ENCODE measurements at places on chromosomes 5 and 9.

GRCh38 chr5:83256091-83256780, 178.9 kb downstream of the XRCC4 start:
- no peak for DNase-seq

- DNase-seq: no peak
These were observed 4.0 kb downstream of the MFAP3 start for GRCh38 chr5:154042766-154043165.

- DNase-seq: no peak
These were observed 21.7 kb downstream of the SLF1 start for GRCh38 chr5:94640176-94640575.

GRCh38 chr9:136697821-136698526, 10.7 kb upstream of the AGPAT2 start:
- no peak for DNase-seq

DNA sequence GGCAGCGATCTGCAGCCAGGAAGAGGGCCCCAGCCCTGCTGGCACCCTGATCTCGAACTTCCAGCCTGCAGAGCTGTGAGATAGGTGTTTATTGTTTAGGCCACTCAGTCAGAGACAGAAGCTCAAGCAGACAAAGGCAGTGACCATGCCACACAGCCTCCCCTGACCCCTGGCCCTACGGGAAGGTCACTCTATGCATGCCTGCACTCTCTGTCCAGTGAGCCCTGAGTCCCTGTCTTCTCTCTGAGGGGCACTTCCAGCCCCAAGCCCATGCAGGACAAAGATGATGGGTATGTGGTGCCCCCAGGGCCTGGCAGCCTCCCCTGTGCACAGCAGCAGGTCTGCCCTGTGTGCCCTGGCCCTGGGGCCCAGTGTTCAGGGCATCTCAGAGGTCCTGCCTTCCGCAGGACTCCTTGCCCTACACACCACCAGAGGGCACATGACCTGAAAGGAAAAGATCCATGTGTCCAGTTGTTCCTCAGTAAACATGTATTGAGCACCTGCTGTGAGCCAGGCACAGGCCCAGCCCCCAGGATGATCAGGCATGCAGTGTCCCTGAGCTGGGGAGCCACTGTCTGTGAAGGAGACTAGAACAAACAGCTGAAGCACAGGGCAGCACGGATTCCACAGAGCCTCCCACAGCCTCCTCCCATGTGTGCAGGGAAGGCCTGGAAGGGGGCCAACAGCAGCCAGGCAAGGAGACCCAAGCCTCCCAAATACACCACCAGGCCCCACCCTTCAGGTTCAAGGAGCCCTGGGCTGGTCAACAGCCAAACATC, 109.3 kb downstream of the ATPSCKMT start:
- no peak for DNase-seq

GRCh38 chr9:14218253-14218652, 95.7 kb downstream of the NFIB start:
- DNase-seq: no peak

- DNase-seq: peak; percentile 33
These were observed at the start of gene CDO1 for GRCh38 chr5:115816226-115817081. CDO1 (minus strand) TSS chr5:115816659; CDS start chr5:115816397, 262 bp downstream.

- no peak for DNase-seq
These were observed 145.4 kb downstream of the MTX3 start for GRCh38 chr5:79845448-79846197.

DNA sequence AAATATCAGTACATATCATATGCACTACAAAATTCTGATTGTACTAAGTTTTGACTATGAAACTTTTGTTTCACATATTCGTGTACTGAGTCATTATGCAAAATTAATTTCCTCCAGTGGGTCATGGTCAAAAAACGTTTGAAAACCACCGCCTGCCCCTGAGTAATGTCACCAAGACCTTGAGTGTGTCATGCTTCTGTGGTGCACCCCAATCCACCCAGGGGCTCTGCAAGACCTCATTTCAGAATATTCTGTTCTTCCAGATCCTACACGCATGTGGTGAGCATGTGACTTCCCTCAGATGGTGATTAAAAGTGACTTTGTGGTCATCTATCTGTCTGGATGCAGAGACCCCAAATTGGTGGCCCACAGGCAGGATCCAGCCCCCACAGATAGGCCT, 31.0 kb downstream of the ABLIM3 start:
- DNase-seq: no peak

DNA sequence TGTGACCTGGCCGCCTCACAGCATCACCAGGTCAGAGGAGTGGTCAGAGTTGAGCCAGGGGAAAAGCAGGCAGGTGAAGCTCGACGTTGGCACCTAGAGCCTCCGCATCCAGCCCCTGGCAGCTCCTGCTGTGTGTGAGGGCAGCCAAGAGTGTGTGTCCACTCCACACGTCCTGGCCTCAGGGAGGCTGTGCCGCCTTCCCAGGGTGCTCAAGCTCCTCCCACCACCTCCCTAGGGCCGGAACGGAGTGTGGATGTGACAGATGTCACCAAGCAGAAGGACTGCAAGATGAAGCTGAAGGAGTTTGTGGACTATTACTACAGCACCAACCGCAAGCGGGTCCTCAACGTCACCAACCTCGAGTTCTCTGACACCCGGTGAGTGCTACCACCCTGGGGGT, 72.5 kb downstream of the PHF2 start:
- DNase-seq: no peak

DNA sequence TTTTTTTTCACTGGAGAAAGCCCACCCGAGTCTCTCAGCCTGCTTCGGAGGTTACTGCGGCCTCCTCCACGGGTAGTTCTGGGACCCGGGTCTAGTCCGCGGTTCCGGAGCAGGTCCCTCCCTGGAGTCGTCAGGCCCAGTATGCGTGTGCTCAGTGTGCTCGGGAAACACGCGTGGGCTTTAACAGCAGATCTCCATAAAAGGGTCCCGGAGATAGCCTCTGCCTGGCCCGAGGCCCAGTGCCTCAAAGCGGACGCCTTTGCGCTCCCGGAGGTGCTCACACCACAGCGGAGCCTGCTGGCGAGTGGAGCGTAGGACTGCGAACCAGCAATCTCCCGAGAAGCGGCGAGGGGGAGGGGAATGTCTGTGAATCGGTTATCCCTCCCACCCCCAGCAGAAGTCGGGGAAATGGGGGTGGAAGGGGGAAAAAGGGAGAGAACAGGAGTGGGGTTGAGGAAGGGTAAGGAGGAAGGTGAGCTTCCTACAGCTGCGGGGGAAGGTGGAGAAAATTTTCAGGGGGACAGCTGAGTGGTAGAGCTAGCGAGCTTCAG, 28.7 kb downstream of the CDKN2A start:
- DNase-seq: peak; percentile 84

DNA sequence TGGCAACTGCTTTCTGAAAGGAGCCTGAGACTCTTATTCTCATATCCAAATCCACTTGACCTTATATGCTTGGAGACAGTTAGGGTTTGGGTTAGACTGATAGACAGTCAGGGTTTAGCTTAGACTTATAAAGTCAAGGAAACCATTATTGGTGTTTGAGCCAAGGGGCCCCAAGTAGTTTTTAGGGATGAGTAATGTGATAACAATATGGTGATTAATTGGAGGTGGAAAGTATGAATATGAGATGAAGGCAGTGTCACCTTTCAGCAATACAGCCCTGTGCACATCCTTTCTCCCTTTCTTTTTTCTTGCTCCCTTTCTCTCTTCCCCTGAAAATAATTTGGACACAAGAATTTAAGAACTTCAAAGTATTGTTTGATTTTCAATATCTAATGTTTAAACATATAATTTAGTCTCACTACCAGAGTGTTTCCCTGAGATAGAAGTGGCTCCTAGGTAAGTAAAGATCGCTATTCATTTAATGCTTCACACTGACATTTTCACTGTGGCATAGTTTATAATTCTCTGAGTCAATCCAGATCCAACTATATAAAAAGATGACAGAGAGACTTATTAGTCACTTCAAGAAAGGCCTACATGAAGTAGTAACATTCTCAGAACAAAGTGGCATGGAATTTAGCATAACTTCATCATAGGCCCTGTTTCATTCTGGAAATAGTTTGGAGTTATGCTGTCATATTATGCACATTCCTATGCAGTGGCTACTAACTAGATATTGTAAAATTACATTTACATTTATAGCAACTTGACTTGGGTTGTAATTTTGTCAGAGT, 200.8 kb downstream of the CHSY3 start:
- DNase-seq: no peak

GRCh38 chr5:96280946-96281393, 152.1 kb downstream of the PCSK1 start:
- DNase-seq: no peak

DNA sequence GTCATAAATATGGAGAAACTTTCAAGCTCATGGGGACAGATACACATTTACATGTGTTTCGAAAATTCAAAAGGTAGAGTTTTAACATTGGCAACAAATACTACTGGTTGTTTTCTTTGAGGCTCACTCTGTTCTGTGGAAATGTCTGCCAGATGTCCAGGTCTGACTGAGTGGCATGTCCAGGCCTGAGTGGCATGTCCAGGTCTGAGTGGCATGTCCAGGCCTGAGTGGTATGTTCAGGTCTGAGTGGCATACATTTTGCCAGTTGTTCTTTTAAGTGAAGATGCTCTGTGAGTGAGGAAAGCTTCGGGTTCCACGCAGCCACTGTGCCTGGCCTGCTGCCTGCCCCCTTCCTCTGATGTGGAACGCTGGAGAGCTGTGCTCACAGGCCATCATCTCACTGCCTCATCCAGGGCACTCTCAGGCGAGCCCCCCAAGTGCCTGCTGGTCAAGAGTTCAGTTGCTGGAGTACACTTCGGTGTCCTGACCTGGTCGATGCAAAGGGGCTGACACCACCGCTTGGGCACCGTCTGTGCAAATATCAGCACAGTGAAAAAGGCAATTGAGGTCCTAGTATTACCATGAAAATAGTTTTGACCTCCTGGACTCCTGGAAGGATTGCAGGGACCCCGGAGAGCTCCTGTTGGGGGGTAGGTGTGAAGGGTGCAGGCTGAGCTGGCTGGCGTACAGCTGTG, 89.9 kb downstream of the EHMT1 start:
- no peak for DNase-seq

GRCh38 chr9:18825656-18826170, 207.3 kb downstream of the SAXO1 start:
- no peak for DNase-seq

DNA sequence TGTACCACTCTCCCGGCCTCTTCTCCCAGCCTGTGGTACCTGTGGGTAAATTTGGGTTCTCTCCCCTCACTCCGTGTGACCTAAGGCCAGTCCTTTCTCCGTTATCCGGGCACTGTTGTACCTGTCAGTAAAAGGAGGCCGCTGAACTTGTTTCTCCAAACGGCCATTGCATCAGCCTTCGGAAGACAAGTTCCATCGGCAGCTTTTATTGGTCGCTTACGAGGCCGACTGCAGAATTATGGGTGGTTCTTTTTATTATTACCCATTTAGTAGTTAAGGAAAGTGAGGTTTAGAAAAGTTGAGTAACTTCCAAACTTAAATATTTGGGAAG, 558 bp downstream of the GRPEL2 start:
- DNase-seq: no peak

- no peak for DNase-seq
These were observed 41.7 kb upstream of the NKD2 start for GRCh38 chr5:966941-967340.

GRCh38 chr9:33903157-33903780, 86.3 kb downstream of the UBE2R2 start:
- no peak for DNase-seq

DNA sequence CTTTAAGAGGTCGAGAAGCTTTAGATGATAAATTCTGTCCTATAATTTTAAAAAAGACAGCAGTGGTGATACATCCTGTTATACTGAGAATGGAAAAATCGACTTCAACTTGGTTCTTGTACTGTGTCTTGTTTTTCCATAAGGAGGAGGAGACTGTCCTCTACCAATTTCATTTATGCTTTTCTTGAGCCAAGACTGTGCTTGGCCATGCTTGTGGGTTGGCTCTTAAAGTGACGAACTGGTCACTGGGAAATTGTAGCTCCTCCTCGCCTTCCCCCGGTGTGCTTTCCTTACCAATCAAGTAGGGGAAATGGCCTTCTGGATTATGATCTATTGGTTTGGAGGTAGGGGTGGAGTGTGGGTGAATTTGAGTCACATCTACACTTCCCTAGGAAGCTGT, 67.1 kb upstream of the HSPB3 start:
- DNase-seq: no peak

GRCh38 chr5:91841423-91841822, 458.3 kb upstream of the ARRDC3 start:
- DNase-seq: no peak

GRCh38 chr9:30925635-30926034, 1458.8 kb upstream of the ACO1 start:
- no peak for DNase-seq

GRCh38 chr5:86320266-86320665, 297.5 kb upstream of the COX7C start:
- DNase-seq: no peak

- DNase-seq: no peak
These were observed 470.7 kb downstream of the CDK5RAP2 start for GRCh38 chr9:120109242-120109641.

- DNase-seq: no peak
These were observed 28.0 kb downstream of the TBCA start for GRCh38 chr5:77748160-77748559.

DNA sequence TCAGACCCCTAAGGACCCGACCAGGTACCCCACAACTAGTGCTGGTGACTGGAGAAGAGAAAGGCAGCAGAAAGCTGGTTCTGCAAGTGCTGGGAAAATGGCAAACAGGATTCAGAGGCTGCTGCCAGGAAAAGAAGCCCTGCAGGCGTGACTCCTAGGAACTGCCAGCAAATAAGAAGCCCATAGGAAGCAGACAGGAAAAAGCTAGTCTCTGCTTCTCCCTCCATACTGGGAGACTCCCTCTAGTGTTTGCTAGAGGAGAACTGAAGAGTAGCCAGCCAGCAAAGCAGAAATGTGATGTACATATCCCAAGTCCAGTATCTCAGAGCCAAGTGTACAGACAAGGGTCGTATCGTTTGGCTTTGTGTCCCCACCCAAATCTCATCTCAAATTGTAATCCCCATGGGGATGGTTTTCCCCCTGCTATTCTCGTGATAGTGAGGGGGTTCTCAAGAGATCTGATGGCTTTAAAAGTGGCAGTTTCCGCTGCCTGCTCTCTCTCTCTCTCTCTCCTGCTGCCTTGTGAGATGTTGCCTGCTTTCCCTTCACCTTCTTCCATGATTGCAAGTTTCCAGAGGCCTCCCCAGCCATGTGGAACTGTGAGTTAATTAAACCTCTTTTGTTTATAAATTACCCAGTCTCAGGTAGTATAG, 38.1 kb upstream of the TUSC1 start:
- DNase-seq: no peak

- no peak for DNase-seq
These were observed 80.8 kb downstream of the SNCAIP start for GRCh38 chr5:122392824-122393223.

- no peak for DNase-seq
These were observed 6.2 kb upstream of the SPINK4 start for GRCh38 chr9:33233626-33234342.

DNA sequence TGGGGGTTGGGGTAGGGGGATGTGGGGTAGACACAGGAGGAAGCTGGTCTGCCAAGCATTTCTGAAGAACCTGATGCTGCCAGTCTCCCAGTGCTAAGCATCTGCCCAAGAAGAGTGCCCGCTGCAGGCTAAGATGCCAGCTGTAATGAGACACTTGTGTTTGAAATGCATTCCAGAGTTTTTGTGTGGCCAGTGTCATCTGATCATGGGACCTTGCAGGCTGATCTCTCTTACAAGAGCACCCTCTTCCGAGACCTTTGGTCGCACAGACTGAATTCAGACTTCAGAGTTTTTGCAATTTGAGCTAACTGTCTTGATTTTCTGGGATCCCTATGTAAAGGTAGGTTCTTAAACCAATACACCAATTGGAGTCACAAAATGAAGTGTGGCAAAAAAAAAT, 58.1 kb downstream of the DENND1A start:
- no peak for DNase-seq

GRCh38 chr9:33350310-33350709, 52.1 kb downstream of the AQP7 start:
- DNase-seq: no peak

GRCh38 chr5:127004721-127005120, 25.6 kb downstream of the MARCHF3 start:
- no peak for DNase-seq

Data from GM20000 (cell line).